ENCODE measurements at places on chromosomes 11 and 22.

DNA sequence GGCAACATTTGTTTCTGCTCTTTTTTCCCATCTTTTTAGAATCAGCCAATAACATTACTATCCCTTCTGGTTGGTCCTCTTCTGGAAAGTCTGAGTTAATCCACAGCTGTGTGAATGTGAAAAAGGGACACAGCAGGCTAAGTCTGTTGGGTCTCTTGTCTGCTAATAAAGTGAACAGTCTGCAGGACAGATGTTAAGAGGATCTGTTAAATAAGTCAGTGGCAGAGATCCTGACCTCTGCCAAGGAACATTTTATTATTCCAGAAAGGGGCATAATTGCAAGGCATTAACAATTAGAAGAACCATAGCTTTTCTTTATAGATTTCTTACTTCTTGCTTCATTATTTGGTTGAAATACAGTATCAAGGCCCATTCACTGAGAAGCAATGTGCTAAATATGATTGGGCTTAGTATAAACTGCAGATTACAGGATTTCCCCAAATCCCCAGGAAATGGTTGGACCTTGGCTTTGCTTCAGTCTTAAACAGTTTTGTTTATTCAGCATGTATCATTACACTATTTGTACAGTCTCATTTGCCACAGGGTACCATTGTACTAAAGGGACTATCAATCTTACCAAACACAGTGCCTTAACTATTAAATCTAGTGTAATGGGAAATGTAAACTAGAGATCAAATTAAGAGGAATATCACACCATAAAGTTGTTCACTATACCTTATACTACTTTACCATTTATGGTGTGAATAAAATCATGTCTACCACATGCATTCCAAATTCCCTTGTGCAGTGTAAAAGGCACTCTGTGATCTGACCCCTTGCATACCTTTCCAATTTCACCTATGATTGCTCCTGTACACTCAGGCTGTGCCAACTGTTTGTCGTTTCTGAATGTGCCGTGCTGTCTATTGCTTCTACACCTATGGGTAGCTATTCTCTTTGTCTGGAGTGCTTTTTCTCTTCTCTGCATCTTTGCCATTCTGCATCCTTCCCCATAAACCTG lies 274.0 kb downstream of the SOX6 start:
- no peak for DNase-seq

- DNase-seq = no peak
Observed at GRCh38 chr11:102582140-102582539, 43.0 kb downstream of the MMP20 start.

DNA sequence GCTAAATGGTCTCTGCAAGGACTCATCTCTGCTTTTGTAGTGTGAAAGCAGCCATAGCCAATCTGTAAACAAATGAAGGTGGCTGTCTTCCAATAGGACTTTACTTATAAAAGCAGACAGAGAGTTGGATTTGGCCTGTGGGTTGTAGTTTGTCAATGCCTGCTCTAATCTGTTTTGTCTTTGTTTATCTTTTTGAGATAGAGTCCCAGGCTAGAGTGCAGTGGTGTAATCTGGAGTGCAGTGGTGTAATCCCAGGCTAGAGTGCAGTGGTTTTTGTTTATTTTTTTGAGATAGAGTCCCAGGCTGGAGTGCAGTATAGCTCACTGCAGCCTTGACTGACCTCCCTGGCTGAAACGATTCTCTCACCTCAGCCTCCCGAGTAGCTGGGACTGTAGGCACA lies 8.6 kb downstream of the PPP6R3 start:
- DNase-seq = no peak

GRCh38 chr11:92253421-92253820 lies 28.8 kb downstream of the FAT3 start:
- no peak for DNase-seq

DNA sequence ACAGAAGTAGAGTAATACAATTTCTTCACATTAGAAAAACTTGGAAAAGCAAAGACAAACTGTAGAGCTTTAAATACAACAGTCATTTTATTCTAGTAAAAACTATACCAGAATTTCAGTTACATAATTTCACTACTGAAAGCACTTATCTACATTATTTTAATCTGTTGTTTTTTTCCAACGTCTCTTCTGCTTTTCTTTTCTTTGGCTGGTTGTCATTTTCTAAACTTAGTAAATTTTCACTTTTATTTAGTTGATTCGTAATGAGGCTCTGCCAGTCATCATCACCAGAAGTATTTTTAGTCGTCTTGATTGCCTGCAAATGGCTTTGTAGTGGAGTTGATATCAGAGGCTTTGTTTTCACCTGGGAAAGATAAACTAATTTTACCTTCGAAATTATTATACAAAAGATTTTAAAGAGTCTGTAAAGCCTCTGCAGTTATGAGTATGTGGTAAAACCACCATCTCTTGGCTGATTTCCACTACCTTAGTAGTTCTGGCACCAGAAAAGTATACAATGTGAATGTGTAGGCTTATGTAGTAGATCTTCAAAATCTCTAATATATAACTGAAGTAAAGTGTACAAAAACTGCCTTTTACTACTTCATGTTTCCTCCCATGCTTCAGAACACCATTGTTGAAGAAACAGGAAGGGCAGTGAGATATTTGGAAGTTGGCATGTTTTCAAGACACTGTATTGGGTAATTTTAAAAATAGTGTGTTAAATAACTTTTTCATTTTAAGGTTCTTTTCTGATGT lies 19.2 kb downstream of the EIF3M start:
- DNase-seq = no peak
